ENCODE measurements at places on chromosomes 16 and 17.

- no peak for DNase-seq
These were observed 51.3 kb upstream of the FA2H start for GRCh38 chr16:74825941-74826340.

DNA sequence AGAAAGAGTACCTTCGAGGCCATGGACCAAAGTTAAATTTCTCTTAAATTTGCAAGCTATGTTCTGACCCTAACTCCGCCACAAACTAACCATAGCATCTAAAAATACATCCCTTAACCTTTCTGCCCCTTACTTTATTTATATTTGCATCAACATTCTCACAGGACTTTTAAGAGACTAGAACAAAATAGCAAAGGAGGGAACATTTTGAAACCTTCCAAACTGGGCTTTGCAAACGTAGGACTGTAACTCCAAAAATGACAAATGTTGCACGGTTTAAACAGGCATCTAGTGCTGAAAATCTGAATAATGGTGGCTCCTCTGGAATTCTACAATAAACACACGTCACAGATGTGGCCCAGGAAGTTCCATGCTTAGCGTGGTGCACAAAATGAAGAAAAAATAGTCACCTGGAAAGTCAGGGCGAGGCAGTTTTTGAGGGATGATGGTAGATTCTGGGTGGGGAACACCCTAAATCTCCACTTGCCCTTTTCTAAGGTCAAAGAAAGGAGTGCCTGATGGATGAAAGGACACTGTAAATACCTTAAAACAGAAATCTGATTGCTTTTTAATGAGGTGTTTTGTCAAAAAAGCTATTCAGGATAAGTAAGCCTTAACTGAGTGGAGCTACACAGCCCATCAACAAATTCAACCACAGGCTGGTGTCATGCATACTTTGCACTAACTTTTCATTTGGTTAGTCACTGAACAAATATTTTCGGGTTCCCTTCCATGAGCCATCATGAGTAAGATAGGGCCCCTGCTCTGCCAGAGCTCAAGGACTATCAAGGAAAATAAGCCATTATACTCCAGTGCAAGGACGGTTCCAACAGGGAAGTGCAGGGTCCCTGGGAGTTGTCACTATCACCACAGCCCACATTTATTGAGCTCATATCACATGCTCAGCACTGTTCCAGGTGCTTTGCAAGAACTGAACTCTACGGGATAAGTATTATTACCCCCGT, 21.2 kb downstream of the ARHGAP17 start:
- DNase-seq = no peak

DNA sequence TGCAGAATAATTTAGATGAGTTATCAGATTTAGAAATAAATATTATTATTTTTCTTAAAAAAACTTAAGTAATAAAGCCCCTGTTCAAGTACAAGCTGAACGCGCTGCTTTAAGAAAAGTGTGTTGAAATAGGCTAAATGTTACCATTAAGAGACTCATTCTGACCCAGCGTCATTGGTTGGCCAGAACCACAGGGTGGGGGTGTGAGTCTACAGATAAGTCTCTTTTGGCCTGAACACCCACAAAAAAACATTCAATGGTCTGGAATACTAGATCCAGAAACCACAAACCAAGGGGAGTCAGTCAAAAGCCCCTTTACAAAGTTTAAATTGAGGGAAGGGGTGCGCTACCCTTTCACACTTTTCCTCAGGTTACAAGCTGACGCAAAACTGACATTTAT, 776.1 kb downstream of the KCNJ2 start:
- DNase-seq = no peak

- no peak for DNase-seq
These were observed at the start of gene ATP2A3 for GRCh38 chr17:3964203-3965117. ATP2A3 (minus strand) TSS chr17:3964437; CDS start chr17:3964291, 146 bp downstream.

- no peak for DNase-seq
These were observed 736.5 kb downstream of the KCNJ2 start for GRCh38 chr17:70905796-70906195.

- no peak for DNase-seq
These were observed 28.5 kb upstream of the KDM8 start for GRCh38 chr16:27174798-27175197.

DNA sequence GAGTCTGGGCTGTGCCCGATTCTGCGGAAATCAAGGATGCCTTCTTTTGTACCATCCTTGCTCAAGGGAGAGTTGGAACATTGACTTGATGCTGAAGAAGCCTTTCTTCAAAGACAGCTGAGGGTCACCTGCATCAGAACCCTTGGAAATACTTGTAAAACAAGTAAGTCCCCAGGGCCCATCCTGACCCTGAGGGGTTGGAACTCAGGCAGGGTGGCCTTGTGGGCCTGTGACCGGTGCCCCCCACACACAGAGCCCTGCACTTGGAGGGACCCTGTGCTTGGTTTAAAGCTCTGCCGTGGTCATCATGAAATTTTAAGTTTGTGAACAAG, 56.9 kb downstream of the WIPI1 start:
- no peak for DNase-seq

GRCh38 chr17:47218896-47219430, 9.8 kb downstream of the MYL4 start:
- no peak for DNase-seq

DNA sequence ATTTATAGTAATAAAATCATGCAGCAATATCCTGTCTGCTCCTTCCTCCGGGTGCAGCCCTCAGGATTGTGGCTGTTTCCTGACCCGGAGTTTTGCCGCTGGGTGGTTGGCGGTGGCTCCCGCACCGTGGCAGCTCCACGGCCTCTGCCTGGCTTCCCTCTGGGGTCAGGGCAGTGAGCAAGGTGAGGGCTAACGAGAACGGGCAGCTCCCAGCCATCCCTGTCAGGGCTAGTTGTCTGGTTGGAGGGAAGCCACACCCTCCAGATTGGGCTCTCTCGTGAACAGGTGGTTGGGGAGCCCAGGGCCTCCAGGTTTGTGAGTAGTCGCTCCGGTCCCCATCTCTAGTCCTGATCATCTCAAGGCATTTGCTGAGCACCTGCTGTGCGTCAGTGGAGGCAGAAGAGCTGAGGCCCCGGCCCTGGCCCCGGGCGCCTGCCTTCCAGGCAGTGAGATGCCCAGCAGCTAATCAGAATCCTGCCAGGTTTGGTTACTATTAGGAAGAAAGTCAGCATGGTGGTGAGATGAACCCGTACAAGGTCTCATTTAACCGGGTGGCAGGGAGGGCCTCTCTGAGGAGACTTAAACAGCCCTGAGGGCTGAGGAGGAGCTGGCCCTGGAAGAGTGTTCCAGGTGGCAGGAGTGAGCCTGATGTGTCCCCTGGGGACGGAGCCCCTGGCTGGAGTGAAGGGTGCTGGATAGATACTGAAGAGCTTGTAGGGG, 2.3 kb upstream of the NUDT16L1 start:
- DNase-seq = peak; percentile 44

DNA sequence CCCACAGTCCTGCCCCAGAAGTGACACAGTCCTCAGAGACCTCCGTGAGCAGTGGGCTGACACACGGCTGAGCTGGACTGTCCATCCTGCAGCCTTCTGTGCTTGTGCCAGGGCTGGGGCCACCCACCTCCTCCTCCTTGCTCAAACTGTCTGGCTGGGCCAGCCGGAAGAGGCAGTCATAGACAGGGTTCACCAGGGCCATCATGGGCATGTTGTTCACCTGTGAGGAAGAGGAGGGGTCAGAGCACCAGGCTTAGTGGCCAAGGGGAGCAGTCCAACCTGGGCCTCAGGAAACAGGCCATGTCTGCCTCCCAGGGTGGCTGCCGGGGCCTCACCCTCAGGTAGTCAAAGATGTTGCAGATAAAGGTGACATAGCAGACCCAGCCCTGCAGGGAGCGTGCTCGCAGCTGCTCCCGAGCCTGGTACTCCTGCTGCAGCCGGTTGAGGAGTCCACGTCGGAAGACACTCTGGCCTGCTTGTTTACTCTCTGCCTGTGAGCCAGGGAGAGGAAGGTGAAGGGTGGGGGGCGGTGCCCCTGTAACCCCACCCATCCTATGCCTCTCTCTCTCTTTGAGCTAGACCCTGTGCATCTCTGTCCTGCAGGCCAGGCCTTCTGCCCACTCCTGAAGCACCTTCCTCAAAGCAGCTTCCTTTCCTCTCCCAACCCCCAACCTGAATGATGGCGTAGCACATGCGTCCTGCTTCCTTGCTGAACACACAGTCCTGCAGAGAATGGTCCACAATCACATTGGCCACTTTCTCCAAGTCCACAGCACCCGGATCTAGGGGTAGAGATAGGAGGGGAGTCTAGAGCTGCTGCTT, 3.4 kb downstream of the MIF4GD start:
- DNase-seq = peak; percentile 70

DNA sequence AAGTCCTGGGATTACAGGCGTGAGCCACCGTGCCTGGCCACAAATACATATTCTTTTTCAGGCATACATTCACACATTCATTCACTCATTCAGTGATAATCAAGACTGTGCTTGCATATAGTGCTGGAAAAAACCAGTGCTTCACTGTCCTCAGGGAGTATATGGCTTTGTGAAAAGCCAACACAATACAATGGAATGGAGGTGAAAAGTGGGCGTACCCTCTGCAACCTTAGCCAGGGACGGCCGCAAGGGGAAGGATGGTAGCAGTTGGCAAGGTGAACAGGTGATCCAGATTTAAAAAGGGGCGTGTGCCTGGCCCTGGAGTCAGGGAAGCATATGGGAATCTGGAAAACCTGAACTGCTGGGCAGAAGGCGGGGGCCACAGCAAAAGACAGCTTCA, 18.1 kb upstream of the GAN start:
- DNase-seq = no peak

- no peak for DNase-seq
These were observed 3.7 kb upstream of the DRC7 start for GRCh38 chr16:57690782-57691471.

- DNase-seq = no peak
These were observed 296.9 kb downstream of the ZFHX3 start for GRCh38 chr16:72751076-72751475.

DNA sequence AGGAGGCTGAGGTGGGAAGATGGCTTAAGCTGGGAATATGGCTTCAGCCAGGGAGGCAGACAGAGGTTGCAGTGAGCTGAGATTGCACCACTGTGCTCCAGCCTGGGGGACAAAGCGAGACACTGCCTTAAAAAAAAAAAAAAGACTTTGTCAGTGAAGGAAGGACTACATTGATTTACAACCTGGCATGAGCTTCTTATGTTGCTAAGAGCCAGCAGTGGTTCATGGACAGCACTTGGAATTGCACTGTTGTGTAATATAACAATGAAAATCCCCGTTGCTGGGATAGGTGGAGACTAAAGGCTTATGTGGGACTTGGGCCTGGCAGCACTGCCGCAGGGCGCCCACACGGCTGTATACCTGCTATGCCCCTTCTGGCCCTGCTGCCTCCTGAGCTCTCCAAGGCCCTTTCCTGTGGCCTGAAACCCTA, 14.1 kb upstream of the SLC16A5 start:
- no peak for DNase-seq

GRCh38 chr16:31094088-31094423, 541 bp downstream of the VKORC1 start:
- peak; percentile 59 for DNase-seq

DNA sequence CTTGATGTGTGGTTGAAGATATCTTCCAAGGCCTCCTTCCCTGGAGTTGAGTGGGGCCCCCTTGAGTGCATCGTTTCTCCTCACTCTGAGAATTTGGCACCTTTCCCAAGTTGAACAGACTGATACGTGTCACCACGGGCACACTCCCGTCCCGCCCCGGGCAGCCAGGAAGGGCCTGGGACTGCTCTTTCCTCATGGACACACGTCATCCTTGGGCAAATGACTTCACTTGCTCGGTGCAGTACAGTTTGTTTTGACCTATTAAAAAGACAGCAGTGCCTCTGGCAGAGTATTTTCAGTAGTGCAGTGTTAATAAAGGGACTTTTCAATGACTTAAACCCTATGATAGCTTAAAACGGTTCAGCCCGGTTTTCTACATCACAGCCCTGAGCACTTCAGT, 59.9 kb downstream of the SEC14L1 start:
- no peak for DNase-seq

- DNase-seq = no peak
These were observed 35.3 kb downstream of the TMEM235 start for GRCh38 chr17:78266771-78267170.

- no peak for DNase-seq
These were observed 744 bp upstream of the NF1 start for GRCh38 chr17:31093866-31094599.

DNA sequence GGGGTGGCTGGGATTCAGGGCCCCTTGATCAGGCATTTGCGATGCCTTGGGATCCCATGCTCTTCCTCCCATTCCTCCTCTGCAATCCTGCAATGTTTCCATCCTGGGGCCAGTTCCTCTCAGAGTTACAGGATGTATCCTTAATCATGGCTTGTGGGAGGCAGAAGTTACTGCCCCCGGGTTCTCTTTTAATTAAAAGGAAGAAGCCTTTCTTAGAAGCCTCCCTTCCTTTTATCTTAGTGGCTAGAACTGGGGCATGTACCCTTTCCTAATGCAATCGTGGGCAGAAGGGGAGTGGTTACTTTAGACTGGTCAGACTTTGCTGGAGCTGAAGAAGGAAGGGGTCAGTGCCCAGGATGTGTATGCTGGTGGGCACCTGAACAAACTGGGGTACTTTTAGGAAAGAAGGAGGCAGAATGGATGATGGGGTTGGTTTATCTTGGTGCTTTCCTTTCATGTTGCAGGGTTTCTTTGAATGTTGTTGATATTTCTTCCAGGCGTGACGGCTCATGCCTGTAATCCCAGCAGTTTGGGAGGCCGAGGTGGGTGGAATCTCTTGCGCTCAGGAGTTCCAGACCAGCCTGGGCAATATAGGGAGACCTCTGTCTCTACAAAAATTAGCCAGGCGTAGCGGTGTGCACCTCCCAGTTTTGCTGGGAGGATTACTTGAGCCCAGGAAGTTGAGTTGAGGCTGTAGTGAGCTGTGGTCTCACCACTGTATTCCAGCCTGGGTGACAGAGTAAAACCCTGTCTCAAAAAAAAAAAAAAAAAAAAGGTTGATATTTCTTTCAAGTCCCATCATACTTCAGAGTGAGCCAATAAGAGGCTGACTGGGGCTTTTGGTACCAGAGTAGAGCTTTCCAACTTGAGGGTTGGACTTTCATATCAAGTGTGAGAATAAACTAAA, 13.2 kb upstream of the SPN start:
- DNase-seq = no peak

DNA sequence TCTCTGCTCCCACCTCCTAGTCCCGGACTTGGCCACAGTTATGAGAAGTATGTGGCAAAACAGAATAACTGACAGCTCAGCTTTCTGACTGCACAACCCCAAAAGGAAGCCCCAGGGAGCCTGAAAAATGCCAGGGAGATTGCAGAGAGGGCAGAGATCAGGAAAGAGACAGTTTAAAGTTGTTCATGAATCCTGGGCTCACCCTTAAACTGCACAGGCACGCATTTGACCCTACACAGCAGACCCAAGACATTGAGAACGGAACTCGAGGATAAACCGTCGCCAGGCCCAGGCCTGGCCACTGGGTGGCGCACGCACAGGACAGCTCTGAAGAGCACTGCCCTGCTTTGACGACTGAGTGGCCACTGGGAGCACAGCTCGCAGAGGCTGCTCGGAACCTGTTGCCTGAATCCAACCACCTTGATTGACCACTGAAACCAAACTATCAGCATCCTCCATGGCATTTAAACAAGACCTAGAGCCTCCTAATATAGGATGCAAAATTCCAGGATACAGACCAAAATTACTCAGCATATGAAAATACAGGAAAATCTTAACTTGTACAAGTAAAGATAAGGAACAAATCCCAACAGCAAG, 114.0 kb downstream of the C16orf95 start:
- peak; percentile 84 for DNase-seq
